DMS153 (cell line): ENCODE measurements at places on chromosomes 4 and X.
A peak's percentile ranks its signal among the peaks of the same experiment; 100 is the strongest.

DNA sequence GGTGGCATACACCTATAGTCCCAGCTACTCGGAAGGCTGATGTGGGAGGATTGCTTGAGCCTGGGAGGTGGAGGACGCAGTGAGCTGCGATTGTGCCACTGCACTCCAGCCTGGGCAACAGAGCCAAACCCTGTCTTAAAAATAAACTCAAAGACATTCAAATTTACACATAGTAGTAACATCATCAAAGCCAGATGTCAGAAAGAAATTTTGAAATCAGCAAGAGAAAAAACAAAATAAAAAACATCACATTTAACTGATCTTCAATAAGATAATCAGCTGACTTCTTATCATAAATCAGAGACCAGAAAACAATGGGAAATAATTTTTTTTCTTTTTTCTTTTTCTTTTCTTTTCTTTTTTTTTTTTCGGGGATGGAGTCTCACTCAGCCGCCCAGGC is 78.9 kb upstream of the ZCCHC13 start:
- no peak for DNase-seq

DNA sequence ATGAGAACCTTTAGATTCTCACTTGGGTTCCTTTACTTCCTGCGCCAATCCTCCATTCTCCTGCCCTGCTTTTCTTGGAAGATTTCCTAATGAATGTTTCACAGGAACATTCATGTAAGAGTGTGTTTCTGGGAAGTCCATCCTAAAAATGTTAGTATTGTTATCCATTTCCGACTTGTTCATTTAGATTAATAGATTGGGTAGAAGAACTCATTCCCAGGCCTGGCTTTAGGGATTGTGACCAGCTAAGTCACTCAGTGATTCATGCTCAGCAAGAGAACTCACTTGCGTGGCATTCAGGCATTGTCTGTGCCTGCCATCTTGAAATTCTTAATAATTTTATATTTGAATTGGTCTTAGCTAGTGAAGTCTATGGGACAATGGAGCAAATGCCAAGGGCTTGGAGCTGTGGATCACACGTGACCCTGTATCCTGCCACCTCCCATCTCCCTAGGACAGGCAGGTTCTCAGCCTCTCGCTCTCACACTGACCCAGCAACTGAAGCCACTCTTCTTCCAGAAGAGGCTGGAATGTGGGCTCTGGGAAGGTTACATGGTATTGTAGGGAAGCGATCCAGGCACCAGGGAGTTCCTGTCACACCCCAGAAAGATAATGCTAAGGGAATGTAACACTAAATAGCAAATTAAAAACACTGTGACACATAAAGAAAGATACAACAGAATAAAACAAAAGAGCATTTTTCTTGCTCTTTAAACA is 562.1 kb downstream of the TMA16 start:
- no peak for DNase-seq

DNA sequence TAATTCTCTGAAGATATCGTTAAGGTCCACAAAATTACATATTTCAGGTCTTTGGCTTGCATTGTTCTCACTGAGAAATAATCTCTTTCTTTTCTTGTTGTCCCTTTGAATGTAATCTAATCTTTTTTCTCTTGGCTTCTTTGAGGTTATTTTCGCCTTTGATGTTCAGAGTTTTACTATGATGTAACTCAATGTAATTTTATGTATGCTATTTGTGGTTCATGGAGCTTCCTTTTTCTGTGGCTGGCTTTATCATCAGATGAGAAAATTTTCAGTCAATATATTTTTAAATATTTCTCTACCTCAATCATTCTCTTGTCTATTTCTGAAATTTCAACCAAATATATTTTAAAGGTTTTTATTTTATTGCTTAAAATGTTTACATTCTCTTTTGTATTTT is 672.2 kb downstream of the TRAM1L1 start:
- DNase-seq = no peak

DNA sequence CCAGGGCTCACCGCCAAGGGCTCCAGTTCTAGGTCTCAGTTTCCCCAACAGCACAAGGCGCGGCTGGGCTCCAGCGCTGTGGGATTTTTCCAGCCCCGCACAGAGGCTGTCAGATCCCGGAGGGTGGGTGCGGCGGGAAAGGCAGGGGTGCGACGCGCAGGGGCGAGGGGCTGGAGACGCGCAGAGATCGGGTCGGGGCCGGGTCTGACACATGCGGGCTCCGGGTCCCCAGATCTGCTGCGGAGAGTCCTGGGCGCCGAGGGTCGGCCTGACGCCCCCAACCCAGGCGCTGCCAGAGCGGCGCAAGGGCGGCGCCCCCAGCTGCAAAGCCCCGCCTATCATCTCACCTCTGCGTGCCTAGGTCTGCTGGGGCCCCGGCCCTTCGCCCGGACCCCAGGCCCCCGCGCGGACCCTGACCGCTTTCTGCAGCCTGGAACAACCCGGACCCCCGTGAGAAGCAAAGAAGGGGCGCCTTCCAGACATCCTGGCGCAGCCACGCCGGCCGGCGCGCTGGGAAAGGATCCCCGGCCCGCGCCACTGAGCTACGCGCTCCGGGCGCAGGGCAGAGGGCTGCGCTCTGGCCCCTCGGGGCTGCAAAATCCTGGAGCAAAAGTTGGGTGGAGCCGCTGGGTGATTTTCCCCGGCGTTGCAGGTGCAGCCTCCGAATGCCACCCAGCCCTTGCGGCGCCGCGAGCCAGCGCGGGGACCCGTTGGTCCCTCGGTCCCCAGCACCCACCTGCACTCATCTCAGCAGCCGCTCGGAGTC is 486 bp downstream of the ABLIM2 start:
- DNase-seq = no peak

DNA sequence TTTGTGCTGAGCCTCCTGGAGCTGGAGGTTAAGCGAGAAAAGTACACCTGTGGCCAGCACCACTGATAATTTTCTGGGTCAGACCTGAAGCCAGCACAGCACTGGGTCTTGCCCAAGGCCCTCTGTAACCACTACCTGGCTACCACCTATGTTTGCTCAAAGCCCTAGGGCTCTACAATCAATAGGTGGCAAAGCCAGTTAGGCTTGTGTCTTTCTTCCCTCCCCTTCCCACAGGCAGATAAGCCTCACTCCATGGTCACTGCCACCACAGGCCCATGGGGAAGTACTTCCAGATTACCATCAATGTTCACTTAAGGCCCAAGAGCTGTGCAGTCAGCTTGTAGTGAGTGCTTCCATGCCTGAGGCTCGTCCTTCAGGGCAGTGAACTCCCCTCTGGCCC is 35.2 kb upstream of the ARMCX4 start:
- no peak for DNase-seq

DNA sequence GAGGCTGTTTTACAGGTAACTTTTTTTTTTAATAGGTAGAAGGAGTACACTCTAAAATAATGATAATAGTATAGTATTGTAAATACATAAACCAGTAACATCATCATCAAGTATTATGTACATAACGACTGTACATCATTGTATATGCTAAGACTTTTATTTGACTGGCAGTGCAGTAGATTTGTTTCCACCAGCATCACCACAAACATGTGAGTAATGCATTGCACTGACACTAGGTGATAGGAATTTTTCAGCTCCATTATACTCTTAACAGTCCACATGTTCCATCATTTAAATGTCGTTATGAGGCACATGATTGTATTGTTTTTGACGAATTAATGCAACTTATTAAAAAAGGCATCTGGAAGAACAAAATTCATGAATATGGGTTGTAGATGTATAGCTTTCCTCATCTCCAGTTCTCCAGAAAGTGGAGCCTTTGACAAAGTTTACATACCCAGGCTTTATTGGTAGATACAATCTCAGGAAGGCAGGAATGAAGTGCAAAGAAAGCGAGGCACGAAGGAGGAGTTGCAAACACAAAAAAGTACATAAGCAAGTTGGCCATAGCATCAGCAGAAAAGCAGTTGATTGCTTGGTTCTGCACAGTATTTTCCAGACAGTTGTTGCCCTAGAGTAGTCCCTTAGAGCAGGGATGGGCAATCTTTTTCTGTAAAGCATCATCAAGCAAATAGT is 336.9 kb upstream of the NR3C2 start:
- DNase-seq = no peak

GRCh38 chrX:145816601-145817315 is 871 bp upstream of the SLITRK2 start:
- DNase-seq = no peak

DNA sequence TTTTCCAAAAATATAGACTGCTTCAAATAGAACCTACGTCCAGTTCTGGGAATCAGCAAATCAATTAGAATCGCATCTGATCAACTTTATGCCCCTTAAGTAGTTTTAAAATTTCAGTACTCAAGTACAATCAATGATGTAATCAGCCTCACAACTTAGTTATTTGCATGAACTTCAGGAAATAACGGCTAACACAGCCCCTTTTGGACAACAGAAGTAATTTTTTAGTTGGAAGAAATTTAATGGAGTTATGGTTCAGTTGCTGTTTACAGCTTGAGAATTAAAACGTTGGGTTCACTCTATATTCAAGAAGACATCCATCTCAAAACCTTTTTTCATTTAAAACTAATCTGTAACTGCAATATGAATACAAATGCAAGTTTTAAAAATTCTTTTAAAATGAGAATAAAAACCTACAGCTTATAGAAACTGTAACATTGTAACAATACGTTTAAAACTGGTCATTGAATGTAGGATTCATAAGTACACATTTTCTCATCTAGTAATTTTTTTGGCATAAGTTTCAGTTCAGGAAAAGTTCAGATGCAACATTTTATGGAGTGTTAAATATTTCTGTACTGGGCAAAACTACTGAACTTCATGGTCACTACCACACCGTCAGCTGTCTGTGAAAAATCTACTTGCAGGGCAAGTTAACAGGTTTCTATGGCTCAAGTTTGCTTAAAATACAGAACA is 956 bp downstream of the TAPT1 start:
- no peak for DNase-seq

GRCh38 chrX:104803219-104803618 is 237.2 kb downstream of the IL1RAPL2 start:
- no peak for DNase-seq

DNA sequence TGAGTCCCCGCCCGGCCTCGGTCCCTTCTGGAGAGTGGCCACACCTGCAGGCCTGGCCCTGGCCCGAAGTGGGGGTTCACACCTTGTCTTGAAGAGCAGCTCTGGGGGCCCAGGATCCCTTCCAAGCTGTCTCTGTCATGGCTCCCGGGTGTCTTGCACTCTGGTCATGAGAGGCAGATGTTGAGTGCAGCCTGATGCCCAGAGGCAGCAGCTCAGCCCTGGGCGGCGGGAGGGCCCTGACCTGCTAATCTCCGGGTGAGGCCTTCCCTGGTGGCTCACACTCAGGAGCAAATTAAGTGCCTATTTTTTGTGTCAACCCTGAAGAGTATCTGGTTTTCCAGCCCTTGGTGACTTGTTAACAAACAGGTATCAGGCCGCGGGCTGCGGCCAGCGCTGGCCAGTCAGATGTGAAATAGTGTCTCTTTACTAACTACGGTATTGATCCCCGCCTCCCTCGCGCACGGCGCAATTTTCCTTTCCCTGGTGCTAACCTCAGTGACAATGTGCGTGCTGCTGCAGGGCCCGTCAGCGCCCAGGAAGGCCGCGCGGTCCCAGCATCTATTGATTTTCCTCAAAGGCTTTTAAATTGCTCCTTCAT is 24.2 kb downstream of the NKX1-1 start:
- DNase-seq = no peak

DNA sequence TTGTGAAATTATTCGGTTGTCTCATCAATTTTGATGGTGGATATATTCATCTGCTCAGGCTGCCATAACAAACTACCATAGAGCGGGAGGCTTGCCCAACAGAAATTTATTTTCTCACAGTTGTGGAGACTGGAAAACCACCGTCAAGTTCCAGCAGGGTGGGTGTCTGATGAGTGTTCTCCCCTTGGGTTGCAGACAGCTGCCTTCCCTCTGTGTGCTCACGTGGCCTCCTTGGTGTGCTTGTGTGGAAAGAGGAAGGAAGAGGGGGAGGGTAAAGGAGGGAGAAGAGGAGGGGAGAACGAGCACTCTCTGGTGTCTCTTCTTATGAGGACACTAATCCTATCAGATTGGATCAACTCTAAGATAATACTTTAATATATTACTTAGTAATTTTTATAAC is 123.8 kb upstream of the TEX13D start:
- no peak for DNase-seq

DNA sequence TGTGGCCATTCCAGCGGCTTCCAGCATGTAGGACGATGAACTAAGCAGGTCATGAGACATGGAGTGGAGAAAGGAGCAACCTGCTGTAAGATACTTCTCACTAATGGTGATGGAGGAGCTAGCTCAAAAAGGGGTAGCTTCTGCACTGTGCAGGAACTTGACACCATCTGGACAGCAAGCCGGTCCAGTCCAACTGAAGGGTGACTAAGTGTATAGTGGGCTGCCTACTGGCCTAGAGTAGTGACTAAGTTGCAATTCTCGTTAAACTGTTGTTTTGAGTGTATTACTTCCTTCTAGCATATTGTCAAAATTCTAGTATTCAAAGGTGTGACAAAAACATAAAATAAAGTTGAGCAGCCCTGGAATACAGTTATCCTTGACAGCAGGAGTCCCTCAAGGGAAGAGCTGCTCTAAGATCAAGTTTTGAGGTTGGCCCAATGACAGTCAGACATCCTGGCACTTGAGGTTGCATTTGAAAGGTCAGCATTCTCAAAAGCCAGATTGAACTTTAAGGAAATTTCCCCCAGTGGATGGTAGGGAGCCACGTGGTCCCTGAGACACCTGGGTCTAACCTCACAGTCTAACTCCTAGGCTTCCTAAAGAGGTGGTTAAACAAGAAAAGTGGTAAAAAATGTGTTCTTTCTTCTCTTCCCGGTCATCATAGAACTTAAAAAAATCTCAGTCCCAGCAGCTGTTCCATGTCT is 8.0 kb downstream of the CETN2 start:
- DNase-seq = no peak

DNA sequence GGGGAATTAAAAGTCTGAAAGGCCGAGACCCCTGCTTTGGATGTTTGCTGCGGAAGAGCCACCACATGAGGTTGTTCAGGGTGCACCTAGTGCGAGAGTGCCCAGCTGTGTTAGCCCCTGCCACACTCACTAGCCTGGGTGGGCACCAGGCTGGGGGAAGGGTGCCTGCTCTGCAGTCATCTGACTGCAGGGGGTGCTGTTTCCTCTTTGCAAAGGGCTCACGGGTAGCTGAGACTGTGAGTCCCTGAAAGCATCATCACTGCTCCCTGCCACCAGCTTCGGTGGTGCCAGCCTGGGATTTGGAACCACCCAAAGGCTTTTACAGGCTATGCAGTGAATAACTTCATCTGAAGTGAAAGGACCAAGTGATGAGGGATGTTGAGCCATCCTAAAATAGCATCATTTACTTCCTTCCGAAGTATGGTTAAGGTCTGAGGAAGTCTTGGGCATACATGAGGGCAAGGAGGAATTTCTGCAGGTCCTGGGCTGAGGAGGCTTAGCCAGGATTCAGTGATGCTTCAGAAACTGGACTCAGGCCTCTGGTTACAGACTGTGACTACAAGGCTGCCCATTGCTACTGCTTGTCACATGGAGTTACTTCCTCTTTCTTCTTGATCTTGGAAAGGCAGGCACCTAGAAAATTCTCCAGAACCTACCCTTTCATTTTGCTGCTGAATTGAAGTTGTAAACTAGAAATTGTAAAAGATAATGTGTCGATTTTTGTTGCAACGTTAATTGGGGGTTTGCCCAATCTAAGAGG is 293.2 kb upstream of the PRPS2 start:
- DNase-seq = no peak

- DNase-seq = no peak
Observed at GRCh38 chr4:71074452-71075299, 81.2 kb downstream of the DCK start.

GRCh38 chrX:9942086-9942485 is 25.1 kb upstream of the CLDN34 start:
- no peak for DNase-seq

GRCh38 chr4:143513314-143514168 is at the start of gene SMARCA5:
TSS of gene SMARCA5 (plus strand) at chr4:143513702. CDS start at chr4:143513925, 223 bp downstream.
- DNase-seq = peak; percentile 96
